ENCODE measurements at places on chromosomes 2 and 18. TPM values are rescaled to one million over a fixed set of nuclear protein-coding genes. Genes with fewer than 3 reads are reported as not detected.

Gene NOSTRIN
- polyA plus RNA-seq, result 30.6 TPM

Gene DSC1
- 1.7 TPM for polyA plus RNA-seq

GRCh38 chr18:45739848-45740247, 15.9 kb downstream of the SLC14A1 start:
- no peak for DNase-seq

- no peak for DNase-seq
These were observed 7.3 kb downstream of the EMILIN2 start for GRCh38 chr18:2853926-2854664.

DNA sequence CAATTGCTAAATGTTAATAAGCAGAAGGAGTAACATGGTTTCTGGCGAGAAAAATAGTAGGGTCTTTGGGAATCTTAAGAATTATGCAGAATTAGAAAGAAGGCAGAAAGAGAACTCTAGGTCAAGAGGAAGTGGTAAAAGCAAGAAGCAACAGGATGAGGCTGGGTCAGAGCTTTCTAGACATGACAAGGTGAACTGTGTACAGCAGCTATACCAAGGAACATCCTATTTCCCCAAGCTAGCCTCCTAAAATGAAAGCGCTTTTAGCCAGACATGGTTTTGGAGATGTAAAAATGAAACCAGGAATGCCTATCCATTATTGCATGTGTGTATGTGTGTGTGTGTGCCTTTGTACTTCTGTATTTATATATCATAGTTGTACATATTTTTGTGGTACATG, 42.3 kb upstream of the STAT1 start:
- DNase-seq, result no peak

Gene HOXD3
- 26.0 TPM for polyA plus RNA-seq

Gene FAP
- 5.5 TPM for polyA plus RNA-seq

DNA sequence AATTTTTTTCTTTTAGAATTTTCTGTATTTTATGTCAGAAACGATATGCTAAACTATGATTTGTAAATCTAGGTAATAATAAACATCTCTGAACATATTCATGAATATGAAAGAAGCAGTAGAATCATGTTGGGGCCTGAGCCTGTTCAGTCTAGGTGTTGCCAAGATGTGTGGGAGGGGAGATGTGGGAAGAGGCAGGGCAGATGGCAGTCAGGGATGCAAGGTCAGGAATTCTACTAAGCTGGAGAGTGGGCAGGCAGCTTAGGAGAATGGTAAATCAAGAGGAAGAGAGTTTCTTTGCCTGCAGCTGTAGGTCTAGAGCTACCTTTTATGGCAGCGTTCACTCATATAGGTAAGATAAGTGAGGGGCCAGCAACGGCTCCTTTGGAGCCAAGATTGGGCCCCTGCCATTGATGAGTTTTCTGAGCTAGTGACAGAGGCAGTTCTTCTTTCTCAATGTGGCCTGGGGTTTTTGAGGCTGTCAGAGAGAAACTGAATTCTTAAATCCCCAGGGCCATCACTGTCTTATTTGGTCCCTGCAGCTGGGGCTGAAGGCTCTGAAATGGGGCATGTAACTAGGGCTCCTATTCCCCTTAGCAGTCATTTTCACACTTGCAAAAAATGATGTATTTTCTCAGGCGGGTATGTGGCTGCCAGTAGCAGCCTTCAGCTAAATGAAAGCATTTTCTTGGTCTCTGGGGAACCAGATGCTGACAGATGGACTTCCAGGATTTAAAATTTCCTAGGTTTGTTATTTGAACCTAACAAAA, 232.8 kb downstream of the PIK3C3 start:
- DNase-seq, result no peak

DNA sequence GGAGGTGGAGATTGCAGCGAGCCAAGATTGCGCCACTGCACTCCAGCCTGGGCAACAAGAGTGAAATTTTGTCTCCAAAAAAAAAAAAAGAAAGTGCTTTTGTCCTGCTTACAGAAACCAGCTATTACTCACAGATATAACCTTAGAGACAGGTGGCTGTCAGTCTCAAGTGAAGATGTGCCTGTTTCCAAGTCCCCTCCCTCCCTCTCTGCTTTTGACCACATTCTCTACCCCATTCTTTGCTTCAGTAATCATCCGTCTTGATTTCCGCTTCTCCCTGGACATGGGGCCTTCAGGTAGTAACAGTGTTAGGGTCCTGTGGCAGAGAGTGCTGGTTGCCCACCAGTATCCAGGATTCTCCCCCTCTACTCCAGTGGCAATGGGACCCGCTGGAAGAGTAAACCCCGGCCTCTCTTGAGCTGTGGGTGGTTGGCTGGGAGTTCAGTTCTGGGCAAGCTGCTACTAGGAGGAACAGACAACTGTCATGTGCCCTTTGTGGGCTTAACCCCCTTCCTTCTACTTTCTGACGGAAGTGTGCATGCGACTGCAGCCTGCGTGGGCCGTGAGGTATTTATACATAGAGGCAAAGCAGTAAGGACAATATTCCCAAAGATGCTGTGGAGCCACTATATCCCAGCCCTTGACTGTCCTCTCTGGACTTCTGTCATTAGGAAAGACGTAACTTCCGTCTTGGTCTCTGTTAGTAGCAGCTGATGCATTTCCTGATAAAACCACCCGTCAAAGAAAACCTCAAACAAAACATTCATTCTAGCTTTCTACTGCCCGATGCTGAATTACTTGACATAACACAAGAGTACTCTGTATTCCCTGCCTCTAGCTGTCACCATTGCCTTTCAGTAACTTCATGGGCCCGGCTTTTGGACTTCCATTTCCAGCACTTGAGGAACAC, 17.8 kb downstream of the PDCL3 start:
- no peak for DNase-seq

GRCh38 chr2:170607171-170607570, 108.0 kb upstream of the SP5 start:
- DNase-seq, result no peak

DNA sequence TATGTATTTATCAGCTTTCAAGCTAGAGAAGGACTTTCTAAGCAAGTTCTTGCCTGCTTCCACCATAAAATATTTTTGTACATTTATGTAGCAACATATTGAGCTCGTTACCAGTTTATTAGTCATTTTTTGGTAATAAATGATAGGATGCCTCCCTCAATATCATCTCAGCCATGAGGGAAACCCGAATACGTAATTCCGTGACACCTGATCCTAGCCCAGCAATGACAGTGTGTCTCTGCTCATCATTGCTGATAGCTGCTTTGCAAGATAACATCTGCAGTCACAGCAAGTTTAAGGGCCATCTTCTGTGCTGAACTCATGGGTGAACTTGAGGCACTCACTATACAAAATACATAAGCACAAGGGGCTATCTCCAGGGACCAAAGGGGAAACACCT, 62.2 kb downstream of the COL6A3 start:
- no peak for DNase-seq
